NCI-H2171 treated with DMSO at 0.1 percent for 48 hours (cell line): ENCODE measurements at places on chromosomes 2 and 18.
A peak's percentile ranks its signal among the peaks of the same experiment; 100 is the strongest.

GRCh38 chr2:179181002-179181401 lies 83.6 kb downstream of the SESTD1 start:
- DNase-seq, result no peak

DNA sequence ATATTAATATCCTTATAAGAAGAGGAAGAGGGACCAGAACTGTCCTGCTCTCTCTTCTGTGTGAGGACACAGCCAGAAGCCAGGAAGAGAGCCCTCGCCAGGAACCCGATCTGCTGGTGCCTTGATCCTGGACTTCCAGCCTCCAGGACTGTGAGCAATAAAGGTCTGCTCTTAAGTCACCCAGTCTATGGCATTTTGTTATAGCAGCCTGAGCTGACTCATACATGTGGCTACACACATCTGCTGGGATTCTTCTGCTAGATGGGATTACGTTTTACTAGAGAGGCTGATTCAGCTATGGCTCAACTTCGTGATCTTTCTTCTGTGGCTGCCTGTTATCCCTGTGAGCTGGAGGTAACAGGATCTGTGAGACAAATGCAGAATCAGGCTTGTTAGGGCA lies 29.6 kb downstream of the ARL4C start:
- no peak for DNase-seq

DNA sequence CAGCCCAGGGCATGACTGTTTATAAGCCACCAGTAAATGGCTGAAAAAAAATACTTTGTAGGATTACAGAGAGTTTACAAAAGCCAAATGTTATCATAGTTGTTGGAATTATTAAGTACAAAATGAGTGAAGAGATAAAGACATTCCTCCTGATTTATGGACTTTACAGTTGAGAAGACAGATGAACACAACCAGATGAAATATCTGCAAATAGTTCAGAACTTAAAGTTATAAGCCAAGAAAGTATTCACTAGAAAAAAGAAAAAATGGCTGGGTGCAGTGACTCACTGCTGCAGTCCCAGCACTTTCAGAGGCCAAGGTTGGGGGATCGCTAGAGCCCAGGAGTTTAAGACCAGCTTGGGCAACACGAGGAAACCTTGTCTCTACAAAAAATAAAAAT lies 11.2 kb downstream of the PMAIP1 start:
- no peak for DNase-seq

GRCh38 chr2:70467237-70467636 lies 86.4 kb downstream of the TGFA start:
- DNase-seq, result no peak

- peak; percentile 84 for DNase-seq
Observed at GRCh38 chr2:157337978-157338377, 12.4 kb upstream of the ERMN start.

GRCh38 chr2:158602027-158602426 lies 145.3 kb downstream of the PKP4 start:
- DNase-seq, result peak; percentile 20

DNA sequence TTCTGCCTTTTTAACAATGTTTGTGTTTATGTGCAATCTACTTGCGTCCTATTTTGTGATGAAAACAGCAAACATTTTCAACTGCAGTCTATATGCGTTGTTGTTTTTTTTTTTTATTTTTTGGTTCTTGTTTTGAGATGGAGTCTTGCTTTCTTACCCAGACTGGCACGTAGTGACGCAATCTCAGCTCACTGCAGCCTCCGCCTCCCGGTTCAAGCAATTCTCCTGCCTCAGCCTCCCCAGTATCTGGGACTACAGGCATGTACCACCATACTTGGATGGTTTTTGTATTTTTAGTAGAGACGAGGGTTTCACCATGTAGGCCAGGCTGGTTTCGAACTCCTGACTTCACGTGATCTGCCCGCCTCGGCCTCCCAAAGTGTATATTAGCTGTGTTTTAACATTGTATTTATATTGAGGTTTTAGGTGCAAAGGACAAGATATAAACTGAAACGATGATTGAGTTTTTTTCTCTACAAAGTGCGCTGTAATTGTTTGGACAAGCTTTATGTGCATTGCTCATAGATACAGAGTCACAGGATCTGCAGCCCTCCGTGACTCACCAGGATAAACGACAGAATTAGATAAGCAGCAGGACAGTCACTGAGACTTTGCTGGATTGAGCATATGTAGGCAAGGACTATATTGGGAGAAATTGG lies 17.4 kb downstream of the CDH7 start:
- DNase-seq, result no peak

DNA sequence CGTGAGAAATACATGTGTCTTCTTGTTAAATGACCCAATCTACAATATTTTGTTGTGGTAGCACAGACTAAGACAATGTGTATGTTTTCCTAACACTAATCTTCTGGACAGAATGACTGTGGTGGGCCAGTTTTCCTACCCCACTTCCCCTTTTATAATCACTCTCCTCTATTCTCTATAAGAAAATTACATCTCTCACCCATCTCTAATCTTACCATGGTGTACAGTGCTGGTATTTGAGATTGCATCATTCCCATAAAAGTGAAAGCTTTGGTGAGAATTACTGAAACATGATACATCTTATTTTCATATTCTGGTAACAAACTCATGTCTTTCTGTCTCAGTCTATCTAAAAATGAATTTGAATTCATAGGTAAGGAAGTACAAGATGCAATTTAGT lies 40.5 kb downstream of the CAVIN2 start:
- DNase-seq, result no peak

DNA sequence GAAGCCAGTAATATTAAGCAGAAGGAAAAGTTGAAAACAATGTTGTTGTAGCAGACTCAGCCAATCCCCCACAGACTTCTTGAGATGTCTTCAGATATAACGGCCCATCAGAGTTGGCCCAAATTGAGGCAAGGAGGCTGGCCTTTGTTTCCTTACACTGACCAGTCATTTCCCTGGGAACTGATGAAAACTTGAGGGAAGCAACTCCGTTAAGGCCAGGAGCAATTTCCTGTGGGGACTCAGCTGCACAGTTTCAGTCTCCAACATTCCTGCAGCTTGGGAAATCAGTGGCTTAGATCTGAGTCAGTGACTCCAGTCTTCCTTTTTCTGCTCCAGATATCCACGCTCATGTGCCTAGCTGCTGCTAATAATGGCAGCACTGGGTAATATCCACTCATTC lies 75.7 kb downstream of the FTCDNL1 start:
- DNase-seq, result no peak

GRCh38 chr2:142668420-142668819 lies 209.0 kb upstream of the KYNU start:
- no peak for DNase-seq

DNA sequence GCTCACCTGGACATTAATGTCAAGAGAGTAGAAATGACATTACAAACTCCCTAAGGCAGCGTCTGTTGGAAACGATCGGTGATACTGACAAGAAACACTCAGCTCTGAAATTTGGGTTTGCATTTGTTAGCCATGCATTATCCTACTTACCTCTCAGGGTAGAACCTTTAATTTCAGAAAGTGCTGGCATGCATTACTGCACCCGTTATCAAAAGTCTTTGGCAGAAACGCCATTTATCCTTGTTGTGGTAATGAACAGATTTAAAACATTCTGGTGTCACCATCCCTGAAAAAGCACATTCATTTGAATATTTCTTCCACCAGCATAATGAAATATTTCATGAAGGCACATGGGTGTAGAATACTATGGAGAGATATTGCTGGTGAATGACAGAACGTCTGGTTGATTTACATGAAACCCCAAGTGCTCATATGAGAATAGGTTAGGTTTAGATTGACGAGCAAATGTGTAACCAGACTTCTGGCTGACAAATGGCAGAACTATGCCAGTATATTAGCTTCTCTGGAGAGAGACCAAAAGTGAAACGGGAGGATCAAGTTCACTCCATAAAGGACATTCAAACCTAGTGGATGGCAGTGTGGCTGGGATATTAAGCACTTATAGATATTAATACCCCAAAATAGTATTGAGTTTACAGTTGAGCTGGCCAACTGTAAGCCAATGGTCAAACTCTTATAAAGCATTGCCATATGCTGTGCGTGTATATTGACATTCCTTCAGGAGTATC lies 53.5 kb upstream of the ITGB6 start:
- no peak for DNase-seq

DNA sequence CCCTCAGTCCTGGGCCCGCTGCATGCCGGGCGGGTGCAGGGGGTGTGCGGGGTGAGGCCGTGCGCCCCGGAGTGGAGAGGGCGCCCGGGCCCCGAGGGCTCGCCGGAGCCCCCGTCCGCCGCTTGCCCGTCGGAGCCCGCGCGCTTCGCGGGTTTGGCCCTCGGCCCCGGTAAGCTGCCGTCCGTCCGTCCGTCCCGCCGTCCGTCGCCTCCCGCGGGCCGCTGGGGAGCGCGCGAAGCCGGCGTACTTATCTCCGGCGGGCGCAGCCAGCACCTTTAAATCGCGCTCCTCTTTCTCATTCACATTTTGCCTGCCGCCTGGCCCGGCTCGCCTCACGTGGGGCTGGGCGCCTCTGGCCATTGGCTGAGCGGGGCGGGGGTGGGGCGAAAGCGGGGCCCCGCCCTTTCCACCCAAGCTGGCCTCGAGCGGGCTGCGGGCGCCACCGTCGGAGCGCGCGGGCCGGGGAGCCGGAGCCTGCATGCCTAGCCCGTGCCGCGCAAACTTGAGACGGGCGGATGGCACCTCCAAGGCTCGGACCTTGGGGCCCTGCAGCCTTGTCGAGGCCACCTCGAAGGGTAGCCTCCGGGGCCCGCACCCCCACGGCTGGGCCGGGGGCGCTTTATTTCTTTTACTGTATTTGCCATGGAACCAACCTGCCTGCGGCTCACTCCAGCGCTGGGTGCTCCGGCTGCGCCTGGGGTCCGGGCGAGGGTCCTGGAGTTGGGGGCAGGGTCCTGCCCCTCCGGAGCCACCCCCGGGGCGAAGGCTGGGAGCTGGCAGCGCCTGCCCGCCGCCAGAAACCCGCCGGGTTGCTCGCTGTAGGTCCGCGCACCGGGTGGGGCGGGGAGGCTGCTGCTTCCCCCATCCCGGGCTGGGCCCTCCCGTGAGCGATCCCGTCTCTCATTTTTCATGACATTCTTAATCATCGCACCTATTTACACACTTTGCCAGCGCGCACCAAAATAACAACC lies at the start of gene GBX2:
GBX2 (minus strand) TSS at position 277 of the 971 bp plus-strand sequence. CDS start 415 bp downstream, outside the sequence.
- DNase-seq, result peak; percentile 73

GRCh38 chr2:59195851-59196250 lies 954.7 kb upstream of the FANCL start:
- DNase-seq, result no peak

DNA sequence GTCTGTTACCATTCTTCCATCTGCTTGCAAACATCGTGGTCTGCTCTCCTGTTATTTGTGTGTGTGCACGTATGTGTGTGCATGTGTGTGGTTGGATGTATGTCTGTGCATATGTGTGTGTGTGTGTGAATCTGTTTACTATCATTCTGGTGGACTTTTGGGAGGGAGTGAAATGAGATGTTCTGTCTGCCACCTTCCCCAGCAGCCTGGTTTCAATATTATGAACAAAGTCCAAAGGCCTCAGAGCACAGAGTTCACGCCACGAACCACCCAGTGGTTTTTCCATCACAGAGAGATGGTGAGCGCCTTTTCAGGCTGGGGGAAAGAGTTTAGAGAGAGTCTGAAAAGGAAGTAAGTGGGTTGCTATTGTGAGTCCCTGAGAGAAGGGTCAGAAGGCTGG lies 67.1 kb upstream of the YWHAQ start:
- no peak for DNase-seq

- DNase-seq, result peak; percentile 46
Observed at GRCh38 chr2:38601463-38602135, 1.1 kb downstream of the HNRNPLL start.

DNA sequence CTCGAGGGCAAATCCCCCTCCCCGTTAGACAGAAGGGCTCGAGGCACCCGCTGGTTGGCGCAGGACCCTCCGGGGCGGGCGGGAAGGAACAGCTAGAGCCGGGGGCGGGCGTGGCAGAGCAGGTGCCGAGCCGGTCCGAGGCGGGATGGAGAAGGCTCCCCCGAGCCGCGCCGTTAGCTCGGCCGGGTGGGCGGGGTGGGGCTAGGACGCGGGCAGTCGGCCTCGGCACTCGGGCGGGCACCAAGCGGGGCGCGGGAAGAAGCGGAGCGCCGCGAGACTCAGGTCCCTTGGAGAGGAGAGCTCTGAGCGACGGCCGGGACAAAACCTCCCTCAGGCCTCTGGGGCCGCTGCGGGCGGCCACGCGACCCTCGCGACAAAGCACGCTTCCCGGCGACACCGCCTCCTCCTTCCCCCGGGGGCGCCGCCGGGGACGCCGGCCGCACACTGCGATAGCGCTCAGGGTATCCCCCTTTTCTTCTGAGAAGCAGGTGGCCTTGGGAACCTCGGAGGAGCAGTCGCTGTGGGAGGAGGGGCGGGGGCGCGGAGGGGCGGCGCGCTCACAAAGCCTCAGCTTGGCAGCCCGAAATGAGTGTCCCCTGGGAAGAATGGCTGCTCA lies 721 bp downstream of the FHOD3 start:
- DNase-seq, result peak; percentile 80

DNA sequence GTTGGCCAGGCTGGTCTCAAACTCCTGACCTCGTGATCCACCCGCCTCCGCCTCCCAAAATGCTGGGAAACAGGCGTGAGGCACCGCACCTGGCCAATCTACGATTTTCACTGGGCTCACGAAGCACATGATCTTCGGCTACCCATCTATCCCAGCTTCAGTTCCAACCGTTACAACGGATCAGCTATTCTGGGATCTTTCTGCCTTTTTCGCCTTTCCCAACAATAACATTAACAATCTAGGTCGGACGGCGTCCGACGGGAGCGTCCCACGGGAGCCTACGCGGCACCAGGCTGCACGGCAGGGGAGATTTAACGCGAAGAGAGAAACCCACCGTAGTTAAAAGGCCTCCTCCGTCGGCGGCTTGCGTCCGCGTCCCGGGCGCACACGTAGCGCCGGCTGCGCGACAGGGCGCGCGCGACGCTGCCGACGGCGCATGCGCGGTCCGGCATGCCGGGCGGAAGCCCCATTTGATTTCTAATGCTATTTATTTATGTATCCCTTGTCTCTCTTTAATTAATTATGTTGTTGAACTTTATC lies at the start of gene MSL3B:
MSL3B (minus strand) TSS at position 394 of the 540 bp plus-strand sequence.
- DNase-seq, result peak; percentile 63

- no peak for DNase-seq
Observed at GRCh38 chr18:7945882-7946281, 378.8 kb downstream of the PTPRM start.

DNA sequence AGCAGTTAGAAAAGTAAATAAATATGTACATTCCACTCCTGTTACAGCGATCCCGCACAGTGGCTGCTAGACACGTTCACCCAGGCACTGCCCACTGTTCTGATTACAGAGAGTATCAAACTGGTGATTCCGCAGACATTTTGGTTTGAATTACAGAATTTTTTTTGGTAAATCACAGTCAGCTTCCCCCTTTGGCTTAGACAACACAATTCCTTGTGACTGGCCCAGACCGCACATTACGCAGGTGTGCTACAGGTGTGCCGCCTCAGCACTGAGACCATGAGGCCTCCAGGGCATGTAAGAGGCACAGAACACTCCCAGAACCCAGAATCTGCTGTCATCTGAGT lies 112.3 kb downstream of the PXDN start:
- DNase-seq, result no peak

DNA sequence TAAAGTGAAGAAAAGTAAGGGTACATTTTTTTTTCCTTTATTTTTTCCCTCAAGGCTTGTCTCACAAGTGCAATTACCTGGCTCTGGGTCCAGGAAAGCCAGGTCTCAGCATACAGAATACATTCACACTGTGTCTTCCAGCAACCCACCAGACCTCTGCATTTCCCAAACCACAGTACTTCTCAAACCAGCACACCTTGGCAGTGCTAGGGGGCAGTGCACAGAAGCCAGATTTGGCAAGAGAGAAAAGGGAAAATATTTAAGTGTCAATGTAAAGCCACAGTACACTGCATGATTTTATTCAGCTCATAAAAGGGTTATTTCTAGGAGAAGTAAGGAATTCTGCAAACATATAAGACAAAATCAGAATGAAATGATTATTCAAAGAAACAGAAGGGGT lies 172.8 kb downstream of the NRXN1 start:
- DNase-seq, result peak; percentile 69
